CD4-positive, alpha-beta memory T cell (primary cell): ENCODE measurements at places on chromosomes 1 and 21.

DNA sequence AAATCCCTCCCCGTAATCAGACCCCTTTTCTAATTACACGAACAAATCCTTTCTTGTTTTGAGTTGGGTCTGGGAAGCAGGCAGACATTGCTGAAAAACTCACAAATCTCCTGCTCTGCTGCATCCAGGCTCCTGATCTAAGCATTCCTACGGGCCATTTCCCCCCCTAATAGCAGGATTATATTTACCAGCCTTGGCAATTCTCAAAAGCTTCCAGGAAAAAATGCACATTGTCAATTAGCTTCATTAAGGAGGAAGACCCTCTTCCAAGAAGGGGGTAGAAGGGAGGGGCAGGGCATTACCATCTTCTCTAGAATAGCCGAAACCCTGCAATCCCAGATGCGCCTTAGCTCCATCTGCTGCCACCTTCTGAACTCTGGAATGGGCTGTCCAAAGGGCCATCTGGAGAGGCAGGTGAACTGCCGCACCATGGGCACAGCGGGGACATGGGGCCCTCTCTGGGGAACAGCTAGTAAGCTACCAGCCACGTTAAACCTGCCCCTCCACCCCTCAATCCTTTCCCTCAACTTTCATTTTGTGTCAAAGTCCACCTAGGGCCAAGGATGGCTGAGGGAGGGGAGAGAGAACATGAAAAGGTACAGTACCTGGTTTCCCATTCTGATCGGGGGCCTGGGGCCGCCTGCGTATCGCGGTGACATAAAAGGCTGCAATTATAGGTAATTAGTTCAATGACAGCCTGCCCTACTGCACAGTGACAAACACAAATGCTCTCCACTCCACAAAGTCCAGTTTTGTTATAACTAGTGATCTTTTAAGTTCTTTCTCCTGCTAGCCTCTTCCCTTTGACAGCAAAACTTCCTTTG is 56.8 kb downstream of the MRPL37 start:
- DNase-seq, result no peak

DNA sequence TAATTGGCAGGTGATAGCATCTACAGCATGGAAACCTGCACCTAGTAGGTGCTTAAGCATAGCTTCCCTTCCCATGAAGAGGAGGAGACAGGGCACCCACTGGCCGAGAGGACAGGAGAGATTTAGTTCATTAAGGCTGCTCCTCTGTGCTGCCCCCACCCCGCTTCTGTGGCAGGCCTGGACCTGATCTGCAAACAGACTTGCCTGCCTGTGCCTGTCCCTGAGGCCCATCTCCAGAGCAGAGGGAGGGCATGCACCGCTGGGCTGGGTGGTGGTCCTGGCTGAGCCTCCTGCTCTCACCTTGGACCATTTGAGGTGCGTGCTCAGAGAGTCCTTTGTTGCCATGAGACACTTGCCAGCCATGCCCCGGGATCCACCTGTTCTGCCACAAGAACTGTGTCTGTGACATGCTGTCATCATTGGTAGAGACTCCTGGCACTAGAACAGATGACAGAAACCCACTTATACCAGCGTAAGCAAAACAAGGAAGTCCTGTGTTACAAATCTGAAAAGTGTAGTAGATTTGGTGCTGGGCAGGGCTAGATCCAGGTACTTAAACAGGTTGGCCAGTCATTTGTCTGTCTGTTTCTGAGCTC is 55.6 kb downstream of the PTPRF start:
- DNase-seq, result no peak

DNA sequence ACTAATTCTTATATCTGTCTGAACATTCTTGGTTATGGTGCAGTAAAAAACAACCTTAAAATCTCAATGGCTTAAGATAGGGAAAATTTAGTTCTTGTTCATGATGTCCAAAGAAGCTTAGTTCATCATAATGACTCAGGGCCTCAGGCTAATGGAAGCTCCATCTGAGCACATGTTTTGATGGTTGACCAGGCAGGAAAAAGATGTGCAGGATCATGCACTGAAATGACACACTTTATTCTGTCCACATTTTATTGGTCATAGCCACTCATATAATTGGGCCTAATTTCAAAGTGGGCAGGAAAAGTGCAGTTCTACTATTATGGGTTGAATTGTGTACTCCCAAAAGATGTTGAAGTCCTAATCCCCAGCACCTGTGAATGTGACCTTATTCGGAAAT is 198.2 kb downstream of the CENPF start:
- DNase-seq, result no peak

GRCh38 chr1:224867715-224868114 is 61.8 kb upstream of the DNAH14 start:
- no peak for DNase-seq

DNA sequence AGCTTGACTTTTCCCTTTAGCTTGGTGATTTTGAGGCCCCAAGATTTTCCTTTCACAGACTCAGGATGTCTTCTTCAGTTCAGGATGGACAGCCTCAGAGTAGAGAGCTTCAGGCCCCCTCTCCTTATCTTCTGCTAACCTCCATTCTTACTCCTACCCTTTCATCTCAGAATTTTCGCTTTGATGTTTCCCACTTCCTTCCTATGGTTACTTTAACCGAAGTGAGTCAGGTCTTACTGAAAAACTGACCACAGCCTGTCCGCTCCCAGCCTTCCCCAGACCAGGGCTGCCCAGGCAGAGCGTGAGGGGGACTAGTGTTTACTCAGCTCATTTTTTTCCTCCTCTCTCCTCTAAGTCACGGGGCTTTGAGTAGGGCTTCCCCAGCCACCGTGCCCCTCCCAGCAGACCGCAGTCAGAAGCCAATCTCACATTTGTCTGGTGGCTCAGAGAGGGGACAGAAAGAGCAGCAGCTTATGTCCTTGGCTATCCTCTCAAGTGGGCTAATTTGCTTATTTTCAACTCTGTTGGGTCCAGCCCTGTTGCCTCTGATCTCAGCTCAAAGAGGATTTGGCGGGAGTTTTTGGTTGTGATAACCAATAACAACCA is 4.2 kb upstream of the IL19 start:
- DNase-seq, result peak; percentile 67

GRCh38 chr1:89728381-89728780 is 92.5 kb upstream of the LRRC8D start:
- no peak for DNase-seq

- no peak for DNase-seq
These were observed 13.9 kb downstream of the PLA2G2F start for GRCh38 chr1:20153000-20153418.

DNA sequence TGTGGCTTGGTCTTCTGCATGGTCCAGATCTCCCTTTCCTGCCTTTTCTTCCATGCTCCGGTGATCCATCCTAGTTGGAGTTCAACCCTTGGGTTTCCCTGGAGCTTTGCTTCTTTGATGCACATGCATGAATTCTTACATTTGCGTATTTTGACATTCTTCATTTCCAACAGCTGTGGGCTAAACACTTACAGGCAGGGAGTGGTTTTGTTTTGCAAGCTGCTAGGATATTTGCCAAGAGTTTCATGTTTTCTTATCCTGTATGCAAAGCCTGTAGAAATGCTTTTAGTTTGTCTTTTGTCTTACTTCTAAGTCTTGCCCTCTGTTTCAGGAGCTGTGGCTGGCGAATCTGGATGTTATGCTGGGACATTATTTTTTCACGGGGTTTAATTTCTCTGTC is 90.3 kb upstream of the PAXBP1 start:
- no peak for DNase-seq

GRCh38 chr1:42006836-42007235 is 88.1 kb upstream of the HIVEP3 start:
- DNase-seq, result no peak

DNA sequence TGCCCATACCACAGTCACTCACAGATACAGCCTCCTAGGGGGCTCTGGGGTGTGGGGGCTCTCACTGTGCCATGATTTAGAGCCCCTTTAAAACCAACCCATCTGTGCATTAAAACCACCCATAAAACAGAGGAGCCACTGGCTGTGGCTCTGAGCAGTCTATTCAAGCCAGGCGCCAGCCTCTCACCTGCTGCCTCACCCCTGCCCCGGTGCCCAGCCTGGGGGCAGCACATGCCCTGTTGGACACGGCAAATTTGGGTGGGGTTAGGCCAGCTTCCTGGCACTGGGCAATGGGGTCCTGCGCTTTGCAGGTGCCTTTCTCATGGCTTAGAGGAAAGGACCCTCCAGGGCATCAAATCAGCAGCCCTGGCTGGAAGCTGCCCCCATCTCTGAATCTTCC is 73.1 kb downstream of the CASZ1 start:
- DNase-seq, result no peak

DNA sequence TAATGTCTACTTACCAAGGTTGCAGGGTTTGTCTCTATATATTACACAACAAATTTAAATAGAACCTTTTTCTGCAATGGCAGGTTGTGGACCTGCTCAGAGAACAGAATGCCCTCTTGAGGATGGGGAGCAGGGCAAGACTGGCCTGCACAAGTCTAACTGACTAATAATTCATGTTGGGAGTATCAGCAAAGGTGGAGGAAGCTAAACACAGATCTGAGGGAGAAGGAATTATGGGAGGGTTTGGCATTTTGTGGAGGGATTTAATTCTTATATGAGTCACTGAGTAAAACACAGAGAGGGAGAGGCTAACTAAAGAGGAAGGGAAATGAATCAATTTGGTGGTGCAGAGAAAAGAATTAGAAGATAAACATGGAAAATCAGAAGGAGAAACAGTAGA is 40.0 kb downstream of the CLDN17 start:
- no peak for DNase-seq

GRCh38 chr1:80218112-80218511 is 1211.6 kb upstream of the ADGRL4 start:
- DNase-seq, result no peak

DNA sequence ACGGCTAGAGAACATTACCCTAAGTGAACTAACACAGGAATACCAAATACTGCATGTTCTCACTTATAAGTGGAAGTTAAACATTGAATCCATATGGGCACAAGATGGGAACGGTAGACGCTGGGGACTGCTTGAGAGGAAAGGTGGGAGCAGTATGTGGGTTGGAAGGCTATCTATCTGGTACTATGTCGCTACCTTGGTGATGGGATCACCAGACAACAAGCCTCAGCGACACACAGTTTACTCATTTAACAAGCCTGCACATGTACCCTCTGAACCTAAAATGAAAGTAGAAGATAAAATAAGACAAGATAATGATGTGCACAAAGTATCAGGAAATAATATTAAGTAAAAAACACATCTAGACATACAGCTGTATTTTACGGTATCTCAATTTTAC is 819 bp downstream of the PYHIN1 start:
- DNase-seq, result peak; percentile 37

DNA sequence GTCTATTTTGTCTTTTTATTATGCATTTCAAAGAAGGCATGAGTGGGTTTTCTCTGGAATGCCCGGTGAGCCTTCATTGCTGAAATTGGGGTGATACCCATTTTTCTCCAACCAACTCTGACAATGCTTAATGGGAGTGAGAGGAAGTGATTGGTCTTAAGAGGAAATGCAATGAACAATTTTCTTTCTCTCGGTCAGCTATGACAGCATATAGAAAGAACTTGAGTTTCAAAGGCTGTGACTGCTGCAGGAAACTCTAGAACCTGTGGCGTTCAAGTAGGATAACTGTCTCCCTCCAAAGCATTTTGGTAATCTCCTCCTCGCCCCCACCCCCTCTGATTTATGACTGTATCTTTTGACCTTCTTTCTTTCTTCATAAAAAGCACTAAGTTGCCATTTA is 155.9 kb downstream of the LYPLAL1 start:
- DNase-seq, result no peak

DNA sequence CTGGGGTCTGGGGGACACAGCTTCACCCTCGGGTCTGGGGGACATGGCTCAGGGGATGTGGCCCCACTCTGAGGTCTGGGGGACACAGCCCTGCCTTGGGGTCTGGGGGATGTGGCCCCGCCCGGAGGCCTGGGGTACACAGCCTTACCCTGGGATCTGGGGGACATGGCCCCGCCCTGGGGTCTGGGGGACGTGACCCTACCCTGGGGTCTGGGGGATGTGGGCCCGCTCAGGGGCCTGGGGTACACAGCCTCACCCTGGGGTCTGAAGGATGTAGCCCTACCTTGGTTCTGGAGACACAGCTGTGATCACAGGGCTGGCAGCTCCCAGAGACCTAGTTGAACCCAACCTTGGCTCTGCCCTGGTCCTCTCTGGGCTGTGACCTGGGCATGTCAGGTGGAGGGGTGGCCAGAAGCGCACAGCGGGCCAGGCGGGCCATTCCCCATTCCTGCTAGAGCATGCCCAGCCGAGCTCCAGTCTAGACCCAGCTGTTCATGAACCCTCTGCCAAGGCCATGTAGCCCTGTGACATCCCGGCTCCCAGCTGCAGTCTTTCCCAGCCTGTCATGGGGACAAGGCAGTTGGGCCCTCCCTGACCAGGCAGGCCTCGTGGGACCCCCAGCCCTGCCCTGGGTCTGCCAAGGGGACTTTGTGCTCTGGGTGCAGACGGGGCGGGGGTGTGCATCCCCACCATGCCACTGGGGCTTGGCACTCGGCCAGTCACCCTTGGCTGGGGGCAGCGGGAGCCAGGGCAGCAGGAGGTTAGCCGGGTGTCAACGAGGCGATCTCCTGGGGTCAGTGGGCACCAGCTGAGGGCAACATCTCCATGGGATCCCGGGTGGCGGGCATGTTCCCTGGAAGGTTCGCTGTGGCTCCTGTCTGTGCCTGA is 43.9 kb downstream of the WNT9A start:
- DNase-seq, result no peak

GRCh38 chr1:56036479-56036878 is 542.9 kb downstream of the PLPP3 start:
- DNase-seq, result no peak

GRCh38 chr1:67052741-67053534 is 1.0 kb downstream of the SLC35D1 start:
- no peak for DNase-seq

- no peak for DNase-seq
These were observed 96.8 kb downstream of the NRIP1 start for GRCh38 chr21:14968029-14968428.

DNA sequence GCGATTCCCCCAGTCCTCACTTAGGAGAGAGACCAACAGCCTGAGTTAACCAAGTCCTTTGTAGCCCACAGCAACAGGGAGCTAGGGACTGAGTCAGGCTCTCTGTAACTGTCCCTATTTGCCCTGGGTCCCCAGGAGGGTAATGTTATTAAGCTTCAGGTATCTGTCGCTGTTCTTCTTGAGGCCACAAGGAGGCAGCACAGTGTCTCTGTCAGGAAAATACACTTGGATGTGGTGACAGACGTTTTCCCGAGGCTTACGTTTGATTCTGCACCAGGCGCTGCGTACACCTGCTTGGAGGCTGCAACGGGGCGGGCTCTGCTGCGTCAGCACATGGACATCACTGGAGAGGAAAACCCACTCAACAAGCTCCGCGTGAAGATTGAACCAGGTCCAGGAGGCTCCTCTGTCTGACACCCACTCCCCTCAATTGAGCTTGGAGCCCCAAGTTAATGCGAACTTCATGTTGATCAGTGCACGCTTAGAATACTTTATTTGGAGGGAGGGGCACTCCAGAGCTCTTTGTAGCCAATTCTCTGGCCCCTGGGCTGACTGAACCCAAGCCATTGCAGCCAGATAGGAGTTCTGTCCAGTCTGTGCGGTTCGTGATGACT is 10.7 kb upstream of the ELF3 start:
- no peak for DNase-seq

DNA sequence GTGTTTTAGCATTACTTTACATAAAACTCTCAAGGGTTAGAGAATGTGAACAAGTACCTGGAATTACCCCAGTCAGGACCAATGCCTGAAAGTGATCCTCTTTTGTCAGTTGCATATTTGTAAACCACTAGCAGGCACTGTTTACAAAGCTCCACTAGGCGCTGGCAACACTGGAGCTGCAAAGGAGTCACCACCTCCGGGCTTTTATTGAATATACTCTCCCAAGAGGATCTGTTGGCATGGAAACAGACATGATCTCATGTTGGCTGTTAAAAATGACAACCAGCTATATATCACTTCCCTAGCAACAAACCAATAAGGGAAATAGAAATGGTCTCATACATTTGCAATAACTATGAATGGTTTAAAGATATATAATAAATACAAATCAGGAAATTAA is 116.0 kb downstream of the TTLL7 start:
- no peak for DNase-seq
